ENCODE measurements at places on chromosomes 11 and 22.

- DNase-seq = no peak
Observed at GRCh38 chr11:83847467-83848034, 561.4 kb upstream of the CCDC90B start.

DNA sequence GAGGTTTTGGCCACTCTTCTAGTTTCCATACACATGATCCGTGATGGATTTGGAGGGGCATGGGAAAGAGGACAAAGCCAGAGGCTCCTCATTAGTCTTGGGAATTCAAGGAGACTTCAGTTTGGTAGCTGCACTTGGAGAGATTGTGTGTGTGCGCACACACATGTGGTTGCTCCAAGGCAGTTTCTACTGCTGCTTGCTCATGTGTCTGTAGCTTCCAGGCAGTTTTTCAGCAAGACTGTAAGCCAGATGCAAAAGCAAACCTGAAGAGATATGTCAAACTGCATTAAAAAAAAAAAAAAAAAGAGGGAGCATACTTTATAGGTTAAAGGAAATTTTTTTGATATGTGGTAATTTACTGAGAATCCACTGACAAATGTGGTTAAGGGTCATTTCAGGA, 95.7 kb downstream of the OSBP2 start:
- no peak for DNase-seq

DNA sequence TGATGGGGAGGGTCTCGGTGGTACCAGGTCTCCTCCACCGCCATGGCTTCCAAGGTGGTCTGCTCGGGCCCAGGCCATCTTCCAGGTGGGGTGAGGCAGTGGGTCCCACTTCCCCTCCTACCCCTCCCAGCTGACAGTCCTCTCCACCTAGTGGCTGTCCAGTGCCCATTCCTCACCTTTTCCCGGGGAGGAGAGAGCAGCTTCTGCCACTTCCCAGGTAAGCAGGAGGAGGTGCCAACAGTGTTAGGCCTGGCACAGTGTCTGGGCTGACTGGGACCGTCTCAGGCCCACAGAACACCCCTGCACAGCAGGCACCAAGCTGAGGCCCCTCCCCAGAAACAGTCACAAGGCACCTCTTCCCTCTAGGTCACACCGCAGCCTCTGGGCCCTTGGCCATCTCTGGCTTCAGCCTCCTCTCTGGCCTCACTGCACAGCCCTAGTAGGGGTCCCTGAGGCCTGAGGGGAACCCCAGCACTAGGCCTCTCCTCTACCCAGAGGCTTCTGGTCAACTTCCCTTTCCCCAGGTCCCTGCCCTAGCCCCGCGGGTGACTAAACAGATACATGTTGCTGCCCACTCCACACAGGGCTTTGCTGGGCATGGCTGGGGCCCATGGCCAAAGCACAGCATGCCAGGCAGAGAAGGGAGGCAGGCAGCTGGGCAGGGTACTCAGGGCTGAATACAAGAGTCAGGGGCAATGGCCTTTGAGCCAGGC, 2.3 kb upstream of the ANKRD13D start:
- DNase-seq = no peak

- DNase-seq = no peak
Observed at GRCh38 chr11:73317373-73317772, 9.3 kb downstream of the ARHGEF17 start.

- DNase-seq = no peak
Observed at GRCh38 chr11:35165423-35166368, 26.7 kb downstream of the CD44 start.

DNA sequence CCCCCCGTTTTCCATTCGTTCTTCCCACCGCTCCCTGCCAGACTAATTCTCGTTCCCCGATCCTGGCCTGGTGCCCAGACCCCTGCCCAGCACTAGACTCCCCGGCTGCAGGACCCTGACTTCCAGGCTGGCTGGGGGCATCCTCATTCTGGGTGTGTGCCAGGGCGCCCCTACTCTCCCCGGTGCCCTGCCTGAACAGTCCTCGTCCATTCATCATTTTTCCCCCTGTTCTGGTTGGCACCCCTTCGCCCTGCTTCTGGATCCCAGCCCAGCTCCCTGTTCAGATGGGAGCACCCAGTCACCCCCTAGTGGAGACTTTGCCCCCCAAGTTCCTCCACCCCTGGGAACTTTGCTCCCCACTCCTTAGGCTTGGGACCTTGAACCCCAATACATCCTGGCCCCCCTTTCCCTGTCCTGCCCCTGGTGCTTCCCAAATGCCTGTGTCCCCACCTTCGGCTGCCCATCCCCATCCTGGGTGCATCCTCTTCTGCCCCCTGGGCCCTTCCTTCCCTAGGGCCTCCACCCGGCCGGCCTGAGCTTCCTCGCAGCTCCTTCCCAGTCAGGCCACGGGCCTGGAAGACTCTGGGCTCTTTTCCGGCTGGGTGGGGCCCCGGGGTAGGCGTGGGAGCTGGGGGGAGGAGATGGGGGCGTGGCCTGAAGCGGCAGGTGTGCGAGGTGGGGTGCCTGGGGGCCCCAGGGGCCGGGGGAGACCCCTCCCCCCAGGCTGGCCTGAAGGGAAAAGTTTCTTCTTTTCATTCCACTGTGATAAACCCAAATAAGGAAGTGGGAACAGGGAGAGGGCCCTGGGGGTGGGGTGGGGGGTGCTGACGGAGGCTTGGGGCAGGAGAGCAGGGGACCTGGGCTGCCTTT, 908 bp downstream of the PLCB3 start:
- DNase-seq = no peak

- no peak for DNase-seq
Observed at GRCh38 chr22:38886333-38886732, 14.3 kb upstream of the CBX6 start.

- no peak for DNase-seq
Observed at GRCh38 chr11:46026606-46027293, 94.5 kb downstream of the PHF21A start.

DNA sequence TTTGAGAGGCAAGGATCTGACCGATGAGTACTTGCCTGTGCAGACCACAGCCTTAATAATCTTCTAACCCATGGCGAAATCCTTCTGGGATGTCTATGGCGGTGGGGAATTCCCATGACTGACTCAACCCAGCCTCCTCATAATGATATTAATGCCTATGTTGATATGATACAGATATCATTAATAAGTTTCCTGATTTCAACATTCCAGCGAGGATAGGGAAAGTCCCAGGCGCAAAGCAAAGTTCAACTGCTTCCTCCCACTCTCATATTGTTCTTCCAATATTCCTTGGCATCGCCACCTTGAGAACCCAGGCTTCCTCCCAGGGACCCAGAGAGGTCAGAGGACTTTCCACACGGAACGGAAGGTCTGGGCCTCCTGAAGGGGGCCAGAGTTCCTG, 110.3 kb upstream of the TMEM45B start:
- DNase-seq = no peak

- DNase-seq = no peak
Observed at GRCh38 chr22:23984430-23984829, 4.5 kb downstream of the GSTT2 start.

GRCh38 chr11:68004551-68005335, 846 bp upstream of the UNC93B1 start:
- DNase-seq = no peak

GRCh38 chr11:86916330-86916729, 38.9 kb downstream of the FZD4 start:
- DNase-seq = no peak
